Esophagus squamous epithelium (tissue), 5 donors: ENCODE measurements at places on chromosomes 6 and 20. TPM values are rescaled to one million over a fixed set of nuclear protein-coding genes. Genes with fewer than 3 reads are reported as not detected.
A peak's percentile ranks its signal among the peaks of the same experiment; 100 is the strongest.

GRCh38 chr20:6704132-6704861, 63.2 kb upstream of the BMP2 start:
- no peaks in the 10 kb centered on the region for H3K36me3 ChIP-seq
- H3K27ac ChIP-seq = peak overlapping the region; percentile 47
- no peak overlapping the region for H3K4me3 ChIP-seq
- no peaks in the 10 kb centered on the region for H3K27me3 ChIP-seq
- DNase-seq = no peak

GRCh38 chr6:117008618-117009017, 131.6 kb downstream of the RFX6 start:
- no peaks in the 10 kb centered on the region for H3K27me3 ChIP-seq
- H3K27ac ChIP-seq = no peak overlapping the region
- no peak for DNase-seq

DNA sequence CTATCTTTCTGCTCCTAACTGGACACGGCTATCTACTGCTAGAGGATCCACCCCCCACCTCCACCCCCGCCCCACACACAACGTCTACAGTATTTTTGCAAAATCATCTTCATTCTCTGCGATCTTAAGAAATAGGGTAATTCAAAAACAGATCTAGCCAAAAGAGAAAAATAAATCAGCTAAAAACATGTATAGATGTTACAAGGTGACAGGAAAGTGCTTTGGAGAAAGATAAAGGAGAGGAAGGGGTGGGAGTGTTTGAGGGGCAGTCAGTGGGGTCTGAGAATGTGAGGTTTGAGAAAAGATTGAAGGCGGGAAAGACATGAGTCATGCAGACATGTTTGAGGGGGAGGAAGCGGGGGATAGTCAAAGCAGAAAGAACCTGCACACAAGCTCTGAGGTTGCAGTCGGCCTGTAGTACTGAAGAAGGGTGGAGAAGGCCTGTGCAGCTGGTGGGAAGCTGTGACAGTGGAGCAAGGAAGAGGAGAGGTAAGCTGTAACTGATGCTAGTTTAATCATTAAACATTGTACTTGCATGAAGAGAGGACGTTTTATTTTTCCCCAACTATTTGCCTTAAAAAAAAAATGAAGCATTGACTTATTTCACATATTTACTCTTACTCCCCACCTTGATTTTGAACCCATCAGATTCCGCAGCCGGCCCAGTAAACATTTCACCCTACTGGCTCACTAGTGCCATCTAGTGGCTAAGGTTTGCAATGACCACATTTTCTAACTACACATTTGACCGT, 332.6 kb downstream of the ADGRB3 start:
- no peaks in the 10 kb centered on the region for H3K27me3 ChIP-seq
- H3K4me3 ChIP-seq = no peak overlapping the region
- no peak overlapping the region for H3K27ac ChIP-seq
- H3K36me3 ChIP-seq = no peaks in the 10 kb centered on the region

DNA sequence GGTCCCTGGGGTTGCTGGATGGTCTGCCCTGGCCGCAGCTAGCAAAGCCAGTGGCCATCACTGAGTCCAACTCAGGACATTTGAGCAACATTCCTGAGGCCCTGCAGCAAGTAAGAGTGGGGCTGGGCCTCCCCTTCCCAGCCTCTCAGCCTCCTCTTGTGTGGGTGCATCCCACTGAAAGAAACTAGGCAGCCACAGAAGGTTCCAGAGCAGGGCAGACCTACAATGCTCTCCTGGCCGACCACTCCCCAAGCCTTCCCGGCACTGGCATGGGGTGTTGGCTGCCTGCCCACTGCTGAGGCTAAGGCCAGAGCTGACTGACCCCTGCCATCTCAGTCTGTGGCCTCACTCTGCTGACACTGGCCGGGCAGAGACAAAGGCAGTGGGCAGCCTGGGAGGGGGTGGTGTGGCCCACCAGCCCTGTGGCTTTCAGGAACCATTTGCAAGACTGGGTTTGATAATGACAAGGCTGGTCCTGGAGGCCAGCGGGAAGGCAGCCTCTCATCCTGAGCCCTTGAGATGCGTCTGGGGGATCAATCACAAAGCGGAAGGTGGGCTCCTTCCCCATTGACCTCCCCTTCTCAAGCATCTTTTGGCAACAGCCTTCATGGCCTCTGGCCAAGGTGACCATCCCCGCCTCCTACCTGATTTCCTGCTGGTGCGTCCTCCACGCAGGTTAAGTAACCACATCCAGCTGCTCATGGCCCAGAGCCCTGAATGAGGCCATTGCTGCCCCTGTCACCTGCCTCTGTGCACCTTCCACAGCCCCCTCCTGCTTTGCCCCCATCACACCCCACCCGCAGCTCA, 9.6 kb downstream of the DLGAP4 start:
- no peak for DNase-seq
- H3K4me3 ChIP-seq = no peak overlapping the region
- H3K4me1 ChIP-seq = no peaks in the 10 kb centered on the region
- H3K27ac ChIP-seq = no peak overlapping the region
- H3K27me3 ChIP-seq = no peaks in the 10 kb centered on the region

GRCh38 chr6:125236536-125237327, 65.0 kb downstream of the HDDC2 start:
- peaks cover 26% of the 10 kb centered on the region for H3K36me3 ChIP-seq
- H3K27me3 ChIP-seq = no peaks in the 10 kb centered on the region
- no peak overlapping the region for H3K27ac ChIP-seq

DNA sequence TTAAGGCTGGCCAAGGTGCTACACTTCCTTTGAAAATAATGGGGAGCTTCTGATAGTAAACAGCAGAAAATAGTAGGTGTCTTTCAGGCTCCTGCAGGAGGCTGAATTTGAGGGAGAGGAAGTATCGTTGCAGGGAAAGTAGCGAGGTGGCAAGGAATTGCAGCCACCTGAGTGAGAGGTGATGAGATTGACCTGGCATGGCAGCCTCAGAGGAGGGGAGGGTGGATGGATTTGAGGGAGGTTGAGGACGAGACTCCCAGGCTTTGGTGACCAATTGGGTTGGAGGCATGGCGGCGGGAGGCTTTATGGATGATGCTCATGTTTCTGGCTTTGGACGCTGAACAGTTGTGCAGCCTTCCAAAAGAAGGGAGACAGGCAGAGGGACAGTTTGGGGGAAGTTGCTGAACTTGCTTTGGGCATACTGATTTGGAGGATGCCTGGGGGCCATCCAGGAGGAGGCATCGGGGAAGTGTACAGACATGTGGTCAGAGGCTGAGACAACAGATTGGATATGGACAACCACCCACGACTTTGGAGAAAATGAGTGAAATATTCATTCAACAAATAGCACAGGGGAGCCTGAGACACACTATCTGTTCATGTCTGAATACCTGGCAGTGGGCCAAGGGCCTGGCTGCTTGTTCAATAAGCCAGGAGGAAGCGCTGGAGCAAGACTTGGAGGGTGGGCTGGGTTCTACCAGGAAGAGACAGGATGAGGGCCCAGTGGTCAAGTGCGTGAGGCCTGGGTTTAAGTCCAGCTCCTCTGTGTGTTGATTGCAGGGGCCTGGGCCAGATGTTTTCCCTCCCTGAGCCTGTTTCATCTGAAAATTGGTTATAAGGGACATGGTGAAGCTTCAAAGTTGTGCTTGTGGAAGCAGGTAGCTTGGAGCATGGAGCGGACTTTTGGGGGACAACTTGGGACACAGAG, 113.2 kb downstream of the CEBPB start:
- no peak for DNase-seq
- no peak overlapping the region for H3K4me3 ChIP-seq
- H3K4me1 ChIP-seq = peaks cover 50% of the 10 kb centered on the region
- H3K36me3 ChIP-seq = no peaks in the 10 kb centered on the region
- no peaks in the 10 kb centered on the region for H3K27me3 ChIP-seq
- peak overlapping the region; percentile 46 for H3K27ac ChIP-seq

DNA sequence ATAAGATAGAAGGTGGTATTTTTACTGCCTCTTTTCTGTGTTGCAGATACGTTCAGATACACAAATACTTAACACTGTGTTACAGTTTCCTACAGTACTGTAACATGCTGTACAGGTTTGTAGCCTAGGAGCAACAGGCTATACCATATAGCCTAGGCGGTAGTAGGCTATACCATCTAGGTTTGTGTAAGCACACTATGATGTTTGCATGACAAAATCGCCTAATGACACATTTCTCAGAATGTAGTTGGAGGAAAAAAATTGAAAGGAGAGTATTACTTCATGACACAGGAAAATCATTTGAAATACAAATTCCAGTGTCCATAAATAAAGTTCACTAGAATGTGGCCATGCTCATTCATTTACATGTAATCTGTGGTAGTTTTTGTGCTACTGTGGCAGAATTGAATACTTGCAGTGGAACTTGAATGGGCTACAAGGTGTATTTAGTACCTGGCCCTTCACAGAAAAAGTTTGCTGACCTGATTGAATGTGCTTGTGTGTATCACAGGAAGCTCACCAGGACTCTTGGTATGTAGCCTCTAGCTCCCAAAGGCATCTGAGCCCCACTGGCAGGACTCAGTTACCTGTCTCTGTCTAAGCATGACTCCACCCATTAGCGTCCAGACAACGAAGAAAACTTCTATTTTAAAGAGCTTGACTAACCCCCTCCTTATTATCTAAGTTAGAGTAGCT, 18.8 kb downstream of the TOP1 start:
- H3K4me3 ChIP-seq = no peak overlapping the region
- no peaks in the 10 kb centered on the region for H3K36me3 ChIP-seq
- DNase-seq = no peak

GRCh38 chr6:169654598-169655391, 47.0 kb downstream of the WDR27 start:
- peak overlapping the region; percentile 83 for H3K27ac ChIP-seq
- H3K4me3 ChIP-seq = peak overlapping the region; percentile 61
- H3K4me1 ChIP-seq = peaks cover 17% of the 10 kb centered on the region
- H3K27me3 ChIP-seq = no peaks in the 10 kb centered on the region
- H3K36me3 ChIP-seq = peaks cover 13% of the 10 kb centered on the region

DNA sequence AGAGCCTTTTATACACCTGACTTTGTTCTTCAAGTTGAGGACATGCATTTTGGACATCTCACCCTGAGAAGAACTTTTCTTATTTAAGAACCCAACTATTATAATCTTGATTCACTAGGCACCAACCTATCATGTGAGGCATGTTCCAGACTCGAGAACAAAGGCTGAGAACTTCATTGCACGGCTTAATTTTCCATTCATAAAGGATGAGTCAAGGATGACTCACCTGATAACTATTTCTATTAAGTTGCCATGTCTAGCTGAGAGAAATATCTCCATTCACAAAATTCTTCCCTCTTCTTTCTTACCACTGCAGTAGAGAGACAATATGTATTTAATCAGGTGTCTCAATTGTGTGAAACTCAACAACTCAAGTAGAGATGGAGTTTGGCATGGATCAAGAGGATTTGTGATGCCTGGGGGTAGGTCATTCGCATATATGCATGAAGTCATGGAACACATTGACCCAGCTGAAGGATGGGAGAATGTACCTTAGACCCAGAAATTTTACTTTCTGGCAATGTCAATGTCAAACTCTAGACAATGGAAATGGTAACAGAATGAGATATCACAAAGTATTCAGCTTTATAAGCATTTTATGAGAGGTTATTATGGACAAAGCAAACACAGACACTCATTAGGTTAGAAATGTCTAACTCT, 208.7 kb upstream of the PRND start:
- H3K27ac ChIP-seq = no peak overlapping the region
- H3K4me3 ChIP-seq = no peak overlapping the region
- DNase-seq = no peak
- H3K36me3 ChIP-seq = no peaks in the 10 kb centered on the region
- H3K4me1 ChIP-seq = no peaks in the 10 kb centered on the region

DNA sequence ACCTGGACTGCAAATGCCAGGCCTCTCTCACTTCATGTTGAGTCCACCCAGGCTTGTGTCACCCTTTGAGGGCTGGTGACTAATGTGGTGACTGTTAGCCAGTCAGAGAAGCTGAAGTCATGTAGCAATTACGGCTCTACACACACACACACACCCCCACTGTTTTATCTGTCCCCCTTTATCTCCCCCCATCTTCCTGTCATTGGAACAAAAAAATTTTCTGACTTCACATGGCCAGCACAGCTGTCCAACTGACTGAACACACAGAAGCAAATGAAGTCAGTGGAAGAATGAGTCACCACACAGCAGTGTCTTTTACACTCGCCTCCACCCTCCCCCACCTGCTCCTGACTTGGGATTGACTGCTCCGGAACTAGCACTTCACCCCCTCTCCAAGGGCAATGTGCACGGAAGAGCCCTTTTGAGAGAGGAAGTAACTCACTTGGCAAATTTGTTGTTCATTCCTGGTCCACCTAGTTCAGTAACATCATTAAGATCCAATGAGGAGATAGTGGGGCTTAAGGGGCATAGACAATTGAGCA, 198.0 kb downstream of the RNF144B start:
- no peak overlapping the region for H3K27ac ChIP-seq
- DNase-seq = no peak
- H3K4me3 ChIP-seq = no peak overlapping the region
- H3K27me3 ChIP-seq = no peaks in the 10 kb centered on the region

DNA sequence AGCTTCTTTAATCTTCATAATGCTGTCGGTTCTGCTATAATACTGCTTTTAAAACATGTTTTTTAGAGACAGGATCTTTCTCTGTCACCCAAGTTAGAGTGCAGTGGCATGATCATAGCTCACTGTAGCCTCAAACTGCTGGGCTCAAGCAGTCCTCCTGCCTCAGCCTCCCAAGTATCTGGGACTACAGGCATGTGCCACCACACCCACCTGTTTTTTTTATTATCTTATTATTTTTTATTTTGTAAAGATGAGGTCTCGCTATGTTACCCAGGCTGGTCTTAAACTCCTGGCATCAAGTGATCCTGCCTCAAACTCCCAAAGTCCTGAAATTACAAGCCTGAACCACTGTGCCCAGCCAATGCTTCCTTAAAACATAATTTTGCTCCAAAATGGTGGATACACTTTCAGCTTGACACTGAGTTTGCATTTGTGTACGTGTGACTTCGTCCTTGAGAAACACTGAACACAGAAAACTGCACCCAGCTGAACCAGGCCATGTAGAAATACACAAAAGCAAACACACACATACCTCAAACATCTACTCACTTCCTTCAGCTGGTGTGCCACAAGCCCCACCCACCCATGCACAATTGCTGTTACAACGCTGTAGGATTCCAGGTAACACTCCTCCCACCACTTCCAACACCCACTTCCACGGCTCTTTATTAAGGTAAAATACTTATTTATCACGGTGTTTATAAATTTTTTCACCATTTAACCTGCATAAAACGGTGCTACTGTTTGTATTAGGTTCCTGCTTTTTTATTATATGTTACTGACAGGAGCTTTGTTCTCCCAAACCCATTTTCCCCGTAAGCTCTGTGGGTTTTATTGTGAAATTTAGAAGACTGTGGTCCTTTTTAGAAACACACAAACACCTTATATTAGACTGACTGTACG, 109.1 kb downstream of the TSHZ2 start:
- H3K4me3 ChIP-seq = no peak overlapping the region
- H3K36me3 ChIP-seq = no peaks in the 10 kb centered on the region

GRCh38 chr6:142474531-142475289, 172.9 kb downstream of the ADGRG6 start:
- no peak overlapping the region for H3K27ac ChIP-seq
- H3K27me3 ChIP-seq = peaks cover 4% of the 10 kb centered on the region
- H3K4me1 ChIP-seq = no peaks in the 10 kb centered on the region
- no peak for DNase-seq
- no peaks in the 10 kb centered on the region for H3K36me3 ChIP-seq

The PSORS1C1 gene
- total RNA-seq = 2.7 TPM

The FUT9 gene
- total RNA-seq = not detected

The CCN2 gene
- total RNA-seq = 110 TPM

The HLA-DOB gene
- 0.53 TPM for total RNA-seq

The PCIF1 gene
- 18.5 TPM for total RNA-seq

The LAMA2 gene
- total RNA-seq = 29.6 TPM
